CD4-positive, alpha-beta T cell (primary cell): ENCODE measurements at places on chromosomes 4 and X. TPM values are rescaled to one million over a fixed set of nuclear protein-coding genes. Genes with fewer than 3 reads are reported as not detected.

- no peak overlapping the region for H3K4me3 ChIP-seq
- H3K27ac ChIP-seq = no peak overlapping the region
- no peak for DNase-seq
- no peaks in the 10 kb centered on the region for H3K27me3 ChIP-seq
- peaks cover 3% of the 10 kb centered on the region for H3K36me3 ChIP-seq
- H3K4me1 ChIP-seq = peaks cover 27% of the 10 kb centered on the region
These were observed 7.8 kb upstream of the GPR82 start for GRCh38 chrX:41716222-41716621.

PNMA3 gene
- 2.5 TPM for total RNA-seq

- H3K4me3 ChIP-seq = no peak overlapping the region
- H3K27me3 ChIP-seq = no peaks in the 10 kb centered on the region
- no peaks in the 10 kb centered on the region for H3K4me1 ChIP-seq
- H3K36me3 ChIP-seq = no peaks in the 10 kb centered on the region
- no peak overlapping the region for H3K27ac ChIP-seq
- DNase-seq = no peak
These were observed 25.9 kb downstream of the TIGD2 start for GRCh38 chr4:89137231-89137630.

GRCh38 chr4:169225058-169225751 is 45.6 kb downstream of the SH3RF1 start:
- no peaks in the 10 kb centered on the region for H3K36me3 ChIP-seq
- H3K4me1 ChIP-seq = no peaks in the 10 kb centered on the region

GRCh38 chrX:109374262-109374960 is 107.5 kb downstream of the GUCY2F start:
- H3K4me1 ChIP-seq = no peaks in the 10 kb centered on the region
- H3K4me3 ChIP-seq = no peak overlapping the region
- no peaks in the 10 kb centered on the region for H3K27me3 ChIP-seq
- no peak for DNase-seq
- H3K27ac ChIP-seq = no peak overlapping the region
- no peaks in the 10 kb centered on the region for H3K36me3 ChIP-seq

DNA sequence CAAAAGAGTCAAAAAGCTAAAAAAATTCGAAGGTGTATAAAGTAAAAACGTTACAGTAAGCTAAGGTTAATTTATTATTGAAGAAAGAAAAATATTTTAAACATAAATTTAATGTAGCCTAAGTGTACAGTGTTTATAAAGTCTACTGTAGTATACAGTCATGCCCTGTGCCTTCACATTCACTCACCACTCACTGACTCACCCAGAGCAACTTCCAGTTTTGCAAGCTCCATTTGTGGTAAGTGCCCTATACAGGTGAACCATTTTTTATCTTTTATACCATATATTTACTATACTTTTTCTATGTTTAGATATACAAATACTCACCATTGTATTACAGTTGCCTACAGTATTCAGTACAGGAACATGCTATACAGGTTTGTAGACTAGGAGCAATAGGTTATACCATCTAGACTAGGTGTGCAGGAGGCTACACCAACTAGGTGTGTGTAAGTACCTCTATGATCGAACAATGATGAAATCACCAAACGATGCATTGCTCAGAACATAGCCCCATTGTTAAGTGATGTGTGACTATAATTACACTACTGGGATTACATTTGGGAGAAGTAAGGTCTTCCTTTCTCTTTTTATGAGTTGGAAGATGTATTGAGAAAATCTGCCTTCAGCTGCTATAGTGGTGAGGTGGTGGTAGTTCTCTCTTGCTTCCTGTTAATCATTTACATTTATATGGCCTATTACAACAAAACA is 27.2 kb downstream of the TMSB4X start:
- no peaks in the 10 kb centered on the region for H3K27me3 ChIP-seq
- H3K4me3 ChIP-seq = no peak overlapping the region
- H3K27ac ChIP-seq = peak overlapping the region; percentile 52
- H3K36me3 ChIP-seq = no peaks in the 10 kb centered on the region

C4orf54 gene
- not detected for total RNA-seq
